CD4-positive, alpha-beta T cell treated with Interleukin-6 at 100 ng/mL for 8 hours (primary cell): ENCODE measurements at places on chromosomes 6 and 20.

GRCh38 chr6:126054802-126055201 is 68.5 kb downstream of the TRMT11 start:
- DNase-seq: no peak

DNA sequence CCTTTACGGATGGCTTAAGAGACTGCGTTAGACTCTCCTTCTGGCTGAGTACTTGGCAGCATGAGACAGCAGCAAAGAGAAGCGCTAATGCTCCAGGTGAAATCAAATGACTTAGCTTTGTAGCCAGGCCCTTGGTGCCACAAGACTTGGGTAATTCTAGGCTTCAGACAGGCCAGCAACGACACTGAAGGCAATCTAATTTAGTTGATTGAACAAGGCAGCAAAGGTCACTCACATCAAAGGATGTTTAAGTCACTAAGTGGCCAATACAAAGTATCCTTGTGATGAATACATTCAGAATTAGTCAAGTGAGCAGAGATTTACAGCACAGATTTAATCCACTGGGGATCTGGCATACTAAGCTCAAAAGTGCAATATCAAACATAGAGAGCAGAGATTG is 113.2 kb downstream of the FAM83B start:
- DNase-seq: no peak

GRCh38 chr6:33850869-33851541 is 47.2 kb upstream of the MLN start:
- DNase-seq: no peak

GRCh38 chr6:155408231-155408630 is 47.4 kb downstream of the NOX3 start:
- DNase-seq: no peak

DNA sequence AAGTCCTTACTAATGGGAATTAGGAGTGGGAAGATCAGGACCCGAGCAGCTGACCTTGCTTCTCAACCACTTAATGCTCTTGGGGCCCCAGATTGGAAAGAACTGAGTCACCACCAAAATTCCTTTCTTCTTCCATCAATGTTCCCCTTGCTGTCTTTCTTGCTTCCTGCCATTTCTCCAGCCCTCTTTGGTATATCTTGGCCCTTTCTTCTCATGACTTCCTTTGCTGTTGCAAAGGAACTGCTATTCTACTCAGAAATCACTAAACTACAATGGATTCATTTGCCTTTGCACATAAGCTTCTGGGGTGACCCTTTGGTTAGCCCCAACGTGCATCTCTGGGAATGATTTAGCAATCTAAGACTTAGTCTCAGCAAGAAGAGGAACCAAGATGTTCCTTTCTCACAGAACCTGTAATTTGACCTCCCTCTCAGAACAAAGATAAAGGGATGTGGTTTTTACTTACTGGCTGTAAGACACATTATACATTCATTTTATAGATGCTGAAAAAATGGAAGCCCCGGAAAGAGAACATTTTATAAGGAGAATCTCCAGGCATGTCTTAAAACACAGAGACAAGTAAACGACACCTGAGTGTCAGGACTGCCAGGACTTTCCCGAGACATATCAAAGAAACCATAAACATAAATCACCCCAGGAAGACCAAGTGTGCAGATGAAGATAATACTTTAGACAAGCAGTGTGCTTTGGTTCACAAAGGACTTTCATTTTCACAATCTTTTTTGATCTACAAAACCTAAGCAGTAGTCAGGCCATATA is 99.0 kb upstream of the TNFAIP3 start:
- peak; percentile 31 for DNase-seq
